ENCODE measurements at places on chromosomes 11 and 22. TPM values are rescaled to one million over a fixed set of nuclear protein-coding genes. Genes with fewer than 3 reads are reported as not detected.

Gene SMC1B
- not detected for total RNA-seq

DNA sequence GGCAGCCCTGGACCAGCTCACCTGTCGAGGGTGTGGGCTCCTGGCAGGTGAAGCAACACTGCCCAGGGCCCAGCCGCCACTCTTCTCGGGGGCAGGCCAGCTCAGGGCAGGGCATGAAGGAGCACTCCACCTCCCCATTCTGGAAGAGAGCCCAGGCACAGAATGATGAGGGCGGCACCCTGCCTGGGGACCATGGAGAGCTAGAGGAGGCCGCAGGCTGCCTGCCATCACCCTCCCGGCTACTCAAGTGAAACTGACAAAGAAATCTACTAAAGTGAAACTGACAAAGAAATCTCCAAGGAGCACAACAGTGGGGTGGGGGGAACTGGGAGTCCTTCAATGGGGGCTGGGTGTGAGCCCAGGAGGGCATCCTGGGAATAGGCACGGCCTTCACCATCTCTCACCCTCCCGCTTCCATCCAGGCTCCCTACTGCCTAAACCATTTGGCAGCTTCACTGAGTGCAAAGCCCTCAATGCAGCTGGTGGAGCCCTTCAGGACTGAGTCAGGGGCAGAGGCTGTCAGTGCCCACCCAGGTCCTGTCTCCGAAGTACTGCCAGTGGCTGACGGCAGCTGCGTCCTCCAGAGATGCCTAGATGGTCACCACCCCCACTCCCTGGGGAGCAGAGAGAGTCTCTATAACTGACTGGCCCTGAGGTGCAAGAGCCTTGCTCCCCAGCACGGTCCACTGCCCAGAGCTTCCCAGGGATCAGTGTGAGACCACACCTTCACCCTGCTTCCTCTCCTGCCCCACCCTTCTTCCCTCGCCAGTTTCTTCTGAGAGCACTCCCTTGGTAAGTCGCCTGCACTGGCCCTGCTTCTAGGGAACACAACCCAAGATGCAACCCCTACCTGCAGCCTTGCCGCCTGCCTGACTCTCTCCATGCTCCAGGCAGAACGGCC lies 21.7 kb downstream of the VWCE start:
- no peak for DNase-seq

DNA sequence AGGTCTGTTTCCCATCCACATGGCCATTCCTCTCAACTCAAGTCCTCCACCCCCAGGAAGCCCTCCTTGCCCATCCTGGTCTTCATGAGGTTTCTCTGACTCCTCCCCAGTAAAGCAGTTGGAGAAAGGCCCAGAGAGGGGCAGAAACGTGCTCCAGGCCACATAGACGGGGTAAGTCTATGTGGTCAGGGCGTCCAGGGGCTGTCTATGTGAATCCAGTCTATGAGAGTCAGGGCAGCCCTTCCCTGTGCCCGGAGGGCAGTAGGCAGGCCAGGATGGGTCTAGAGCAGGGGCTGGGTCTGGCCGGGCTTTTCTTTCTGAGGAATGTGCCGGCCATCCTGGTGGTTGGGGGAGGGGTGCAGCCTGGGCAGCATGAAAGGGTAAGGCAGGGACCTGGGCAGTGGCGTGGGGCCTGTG lies 11.7 kb downstream of the GUCD1 start:
- DNase-seq, result no peak

DNA sequence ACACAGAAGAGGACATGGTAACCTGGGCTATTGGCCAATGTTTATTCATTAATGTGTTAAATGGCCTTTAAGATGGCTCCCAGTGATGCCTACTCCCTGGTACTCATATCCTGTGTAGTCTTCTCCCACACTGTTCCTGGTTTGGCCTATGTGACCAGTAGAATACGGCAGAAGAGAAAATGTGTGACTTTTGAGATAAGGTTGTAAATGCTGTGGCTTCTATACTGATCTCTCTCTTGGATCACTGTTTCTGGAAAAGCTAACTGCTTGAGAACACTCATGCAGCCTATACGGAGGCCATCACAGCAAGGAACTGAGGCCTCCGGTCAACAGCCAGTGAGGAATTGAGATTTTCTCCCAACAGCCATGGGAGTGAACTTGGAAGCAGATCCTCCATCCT lies 24.1 kb downstream of the MAML2 start:
- DNase-seq, result no peak

- no peak for DNase-seq
These were observed 889.4 kb downstream of the KCNA4 start for GRCh38 chr11:29127461-29127860.

DNA sequence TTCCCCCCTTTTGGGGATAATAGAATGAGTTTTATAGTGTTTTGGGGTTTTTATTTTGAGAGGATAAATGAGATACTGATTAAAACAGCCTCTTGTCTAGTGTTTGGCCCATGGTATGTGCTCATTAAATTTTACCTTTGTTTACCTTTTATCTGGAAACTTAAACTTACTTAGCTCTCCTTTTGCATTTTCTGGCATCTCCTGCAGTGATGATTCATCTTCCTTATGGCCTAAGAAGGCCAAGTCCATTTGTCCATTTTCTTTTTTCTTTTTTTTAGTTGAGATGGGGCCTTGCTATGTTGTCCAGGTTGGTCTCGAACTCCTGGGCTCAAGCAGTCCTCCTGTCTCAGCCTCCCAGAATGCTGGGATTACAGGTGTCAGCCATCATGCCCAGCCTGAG lies 156.3 kb downstream of the COMMD9 start:
- DNase-seq, result no peak

GRCh38 chr11:117851852-117852251 lies 24.6 kb downstream of the FXYD6 start:
- no peak for DNase-seq
